ENCODE measurements at places on chromosomes 7 and 10.

DNA sequence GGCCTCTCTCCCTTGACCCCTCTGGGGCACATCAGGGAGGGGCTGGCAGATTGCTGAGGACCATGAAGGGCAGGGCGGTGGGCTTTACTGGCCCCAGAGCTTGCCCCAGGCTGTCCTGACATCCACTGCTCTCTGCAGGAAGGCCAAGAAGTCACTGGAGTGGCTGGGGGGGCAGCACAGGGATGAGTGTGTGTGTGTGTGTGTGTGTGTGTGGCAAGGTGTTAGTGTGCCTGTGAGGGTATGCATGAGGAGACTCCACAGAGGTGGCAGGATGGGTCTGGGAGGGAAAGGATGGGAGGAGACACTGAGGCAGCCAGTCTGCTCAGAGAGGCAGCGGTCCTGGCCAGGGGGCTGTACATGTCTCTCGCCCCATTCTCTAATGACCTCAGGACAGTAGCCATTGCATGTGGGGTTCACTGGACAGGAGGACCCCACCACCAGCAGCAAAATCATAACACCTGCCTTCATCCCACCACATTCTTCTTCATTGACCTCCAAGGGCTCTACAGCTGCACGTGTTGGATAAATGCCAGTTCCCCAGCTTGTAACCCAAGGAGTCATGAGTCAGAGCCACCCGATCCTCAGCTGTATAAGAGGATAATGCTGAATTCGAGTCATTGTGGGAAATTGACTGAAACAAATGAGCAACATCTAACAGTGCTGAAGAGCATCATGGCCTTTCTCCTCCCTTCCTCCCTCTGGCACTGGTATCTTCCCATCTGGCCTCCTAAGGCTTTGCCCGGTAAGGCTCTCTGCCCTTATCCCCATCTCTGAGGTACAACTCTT is 720.5 kb downstream of the GRID1 start:
- no peak for DNase-seq

DNA sequence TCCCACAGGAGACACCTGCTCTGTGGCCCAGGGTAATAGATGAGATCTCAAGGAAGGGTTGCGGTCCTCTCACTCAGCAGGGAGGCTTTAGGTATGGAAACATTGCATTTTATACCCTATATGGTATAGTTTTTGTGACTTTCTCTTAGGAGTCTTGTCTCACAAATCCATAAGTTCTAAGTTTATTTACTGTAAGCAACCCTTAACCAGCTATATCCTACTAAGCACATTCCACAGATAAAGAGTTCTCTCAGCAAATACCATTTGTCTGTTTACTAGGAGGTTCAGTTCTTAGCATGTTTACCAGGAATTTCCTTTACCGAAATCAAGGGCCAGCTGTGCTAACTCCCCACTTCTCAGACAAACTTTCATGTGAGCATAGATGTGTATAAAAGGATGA is 66.9 kb downstream of the ANLN start:
- no peak for DNase-seq

GRCh38 chr7:128743112-128743772 is 4.1 kb downstream of the CALU start:
- DNase-seq = no peak

- DNase-seq = no peak
These were observed 101.6 kb downstream of the RAPGEF5 start for GRCh38 chr7:22255342-22255741.

DNA sequence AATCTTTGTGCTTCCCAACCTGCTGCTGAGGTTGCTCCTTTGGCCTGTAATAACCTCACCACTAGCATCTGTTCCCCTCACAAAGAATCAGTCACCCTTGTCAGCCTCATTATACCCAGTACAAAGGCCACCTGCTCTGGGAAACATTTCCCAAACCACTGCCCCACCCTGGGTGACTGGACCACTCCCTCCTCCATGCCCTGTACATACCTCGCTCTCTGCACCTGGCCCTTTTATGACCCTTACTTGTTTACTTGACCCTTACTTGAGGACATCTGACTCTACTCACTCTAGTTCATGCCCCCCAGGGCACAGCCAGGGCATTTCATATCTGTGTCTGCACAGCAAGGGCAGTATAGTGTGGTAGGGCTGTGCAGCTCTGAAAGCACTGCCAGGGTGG is 21.4 kb upstream of the AOC1 start:
- no peak for DNase-seq

- no peak for DNase-seq
These were observed 270.7 kb downstream of the PCDH15 start for GRCh38 chr10:54530299-54530698.

GRCh38 chr10:18222866-18223265 is 82.6 kb downstream of the CACNB2 start:
- no peak for DNase-seq

DNA sequence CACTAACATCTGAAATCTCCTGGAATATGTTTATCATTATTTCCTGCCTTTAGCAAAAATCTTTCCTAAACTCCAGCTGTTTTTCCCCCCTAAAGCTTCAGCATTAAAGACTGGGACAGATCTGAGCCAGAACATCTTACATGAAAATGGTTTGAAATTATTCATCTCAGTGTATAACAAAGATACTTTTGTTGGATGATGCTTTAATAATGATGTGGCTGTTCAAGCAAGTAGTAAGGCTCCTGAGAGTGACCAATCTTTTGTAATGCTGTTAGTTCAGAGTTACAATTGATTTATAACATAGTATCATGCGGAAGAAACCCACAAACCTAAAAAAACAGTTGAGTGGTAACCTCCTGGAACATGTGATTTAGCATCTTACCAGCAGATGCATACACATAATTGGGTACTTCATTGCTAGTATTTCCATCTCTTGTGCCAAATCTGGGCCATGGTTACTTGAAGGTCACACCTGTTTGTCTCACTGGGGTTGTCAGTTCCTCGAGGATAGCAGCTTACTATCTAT is 1.5 kb downstream of the BZW2 start:
- DNase-seq = no peak

GRCh38 chr10:8581521-8582225 is 527.2 kb downstream of the GATA3 start:
- no peak for DNase-seq

All from upper lobe of right lung (tissue), 1 donor.